ENCODE measurements at places on chromosomes 1 and 21.

DNA sequence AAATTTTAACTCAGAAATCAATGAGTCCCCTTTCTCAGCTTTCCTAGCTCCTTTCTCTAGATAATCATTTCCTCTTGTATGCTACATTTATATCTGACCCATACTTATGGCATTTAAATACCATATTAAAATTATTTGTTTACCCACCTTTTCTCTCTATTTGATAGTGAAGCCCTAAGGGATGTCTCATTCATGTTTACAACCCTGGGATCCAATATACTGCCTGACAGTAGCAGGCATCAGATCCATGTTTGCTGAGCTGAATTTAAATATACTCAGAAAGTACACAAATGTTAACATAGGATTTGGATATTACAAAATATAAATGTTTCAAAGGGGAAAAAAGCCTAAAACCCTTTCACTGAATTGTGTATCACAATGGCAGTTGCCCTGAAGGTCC is 26.5 kb downstream of the SCMH1 start:
- no peak for DNase-seq

DNA sequence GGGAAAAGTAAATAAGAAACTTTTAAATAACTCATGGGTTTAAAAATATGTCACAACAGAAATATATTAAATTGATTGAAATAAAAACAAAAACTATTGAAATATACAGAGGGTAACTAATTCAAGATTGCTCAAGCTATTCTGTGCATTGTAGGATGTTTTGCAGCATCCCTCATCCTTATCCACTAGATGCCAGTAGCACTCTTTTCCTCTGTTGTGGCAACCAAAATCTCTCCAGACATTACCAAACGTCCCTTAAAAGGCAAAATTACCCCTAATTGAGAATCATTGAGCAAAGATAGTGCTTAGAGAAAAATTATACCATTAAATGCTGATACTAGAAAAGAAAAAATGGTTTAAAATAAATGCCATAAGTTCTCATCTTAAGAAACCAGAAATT is 682.6 kb downstream of the RWDD3 start:
- no peak for DNase-seq

- no peak for DNase-seq
These were observed 30.2 kb downstream of the SLC22A15 start for GRCh38 chr1:116006486-116006964.

- peak; percentile 70 for DNase-seq
These were observed at the start of gene MARCKSL1 for GRCh38 chr1:32335790-32336590. TSS of gene MARCKSL1 (minus strand) at chr1:32336233. CDS start at chr1:32336033, 200 bp downstream.

DNA sequence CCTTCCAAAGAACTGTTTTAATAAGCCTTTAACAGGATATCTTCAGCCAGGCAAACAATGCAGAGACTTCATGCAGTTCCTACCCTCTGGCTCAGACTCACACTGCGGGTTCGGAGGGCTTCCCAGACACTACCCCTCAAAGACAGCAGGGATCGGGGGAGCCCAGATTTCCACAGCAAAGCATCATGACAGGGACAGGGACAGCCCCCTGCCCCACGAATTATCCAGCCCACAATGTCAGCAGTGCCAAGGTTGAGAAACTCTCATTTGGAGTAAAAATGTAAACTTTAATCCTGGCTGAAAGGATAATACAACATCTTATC is 20.1 kb downstream of the NPHP4 start:
- DNase-seq, result no peak

DNA sequence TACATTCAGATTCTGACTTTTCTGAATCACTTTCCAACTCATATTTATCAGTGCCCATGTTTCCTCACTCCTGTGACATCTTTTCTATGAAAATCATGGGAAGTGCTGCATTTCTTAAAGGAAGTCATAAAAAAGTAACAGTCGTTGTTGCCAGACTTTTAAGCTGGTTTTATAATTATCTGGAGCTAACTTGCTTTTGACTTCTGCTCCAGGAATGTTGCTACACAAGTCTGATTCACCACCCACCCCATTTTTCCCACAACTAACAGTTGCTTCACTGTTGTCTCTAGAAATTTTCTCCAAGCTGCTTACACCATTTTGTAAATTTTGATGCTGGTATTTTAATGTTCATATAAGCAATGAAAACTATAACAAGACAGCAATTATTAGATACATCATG is 12.2 kb downstream of the FCRLB start:
- no peak for DNase-seq

GRCh38 chr21:36381841-36382589 is 3.2 kb upstream of the CHAF1B start:
- no peak for DNase-seq

GRCh38 chr21:28822123-28822399 is 170.6 kb downstream of the LTN1 start:
- DNase-seq, result no peak

- peak; percentile 23 for DNase-seq
These were observed 20.9 kb downstream of the SLC1A7 start for GRCh38 chr1:53121319-53122172.

DNA sequence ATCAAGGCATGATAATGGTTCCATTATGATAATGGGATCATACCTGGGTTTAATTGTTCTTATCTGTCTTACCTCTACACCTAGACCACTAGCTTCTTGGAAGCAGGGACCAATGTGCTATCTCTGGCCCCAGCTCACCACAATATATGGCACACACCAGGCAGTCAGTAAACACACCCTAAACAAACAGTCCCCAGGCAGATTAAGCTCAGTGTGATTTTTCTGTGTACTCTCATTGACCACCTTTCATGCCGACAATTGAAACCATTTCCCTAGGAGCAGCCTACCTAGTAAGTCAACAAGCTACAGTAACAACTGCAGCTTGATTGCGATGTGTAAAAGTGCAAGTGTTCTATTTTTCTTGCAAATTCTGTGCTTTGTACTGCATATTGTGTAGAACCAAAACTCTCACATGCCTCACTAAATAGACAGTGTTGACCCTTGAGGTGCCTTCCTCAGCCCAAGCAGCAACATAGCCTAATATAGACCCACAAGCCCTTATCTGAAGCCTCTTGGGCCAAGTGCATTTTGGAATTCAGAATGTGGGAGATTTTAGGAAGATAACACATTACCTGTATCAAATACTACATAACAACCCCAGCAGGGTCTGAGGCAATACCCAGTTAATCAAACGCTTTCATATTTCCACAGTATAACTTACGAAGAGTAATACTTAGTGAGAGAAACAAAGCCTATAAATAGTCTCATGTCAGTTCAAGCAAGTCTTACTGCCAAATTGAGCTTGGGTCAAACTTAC is 32.0 kb downstream of the INPP5B start:
- no peak for DNase-seq

DNA sequence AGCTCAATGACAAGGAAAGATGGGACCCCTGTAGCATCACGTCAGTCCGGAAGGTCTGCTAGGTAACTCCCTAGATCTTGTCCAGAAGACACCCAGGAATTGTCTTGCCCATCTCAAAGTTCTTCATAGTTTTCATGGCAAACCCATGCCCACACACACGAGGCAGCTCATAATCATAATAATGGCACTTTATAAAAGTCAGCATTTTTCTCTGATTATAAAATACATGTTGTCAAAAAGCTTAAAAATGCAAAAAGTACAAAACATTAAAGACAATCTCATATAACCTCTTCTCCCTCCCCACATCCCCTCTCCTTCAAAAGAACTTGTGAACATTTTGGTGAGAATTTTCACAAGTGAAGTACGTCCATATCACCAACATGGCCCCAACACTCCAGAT is 30.8 kb downstream of the EPHX1 start:
- no peak for DNase-seq

- DNase-seq, result no peak
These were observed 8.1 kb upstream of the TEDDM1 start for GRCh38 chr1:182408435-182409075.
